Aorta (tissue), 5 donors: ENCODE measurements at places on chromosomes 13 and 19. TPM values are rescaled to one million over a fixed set of nuclear protein-coding genes. Genes with fewer than 3 reads are reported as not detected.

DNA sequence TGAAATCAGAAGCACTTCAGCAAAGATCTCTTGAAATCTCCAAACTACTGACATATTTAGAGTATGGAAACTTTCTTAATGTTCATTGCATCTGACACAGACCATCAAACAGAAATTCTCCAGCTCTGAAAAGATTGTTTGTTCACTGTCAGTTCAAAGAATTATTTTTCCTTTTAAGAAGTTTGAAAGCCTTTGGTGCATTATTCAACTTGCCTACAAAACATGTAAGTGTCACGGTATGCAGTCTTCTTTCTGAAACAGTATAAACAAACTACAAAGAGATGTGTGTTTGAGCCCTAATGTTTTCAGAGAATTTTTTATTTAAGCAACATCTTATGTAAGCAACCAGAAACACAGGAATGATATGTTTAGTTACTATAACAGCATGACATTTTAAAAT, 125.4 kb downstream of the FGF14 start:
- DNase-seq = no peak
- H3K4me1 ChIP-seq = peaks cover 2% of the 10 kb centered on the region
- no peak overlapping the region for H3K4me3 ChIP-seq
- no peak overlapping the region for H3K27ac ChIP-seq
- H3K27me3 ChIP-seq = no peaks in the 10 kb centered on the region
- no peaks in the 10 kb centered on the region for H3K36me3 ChIP-seq

DNA sequence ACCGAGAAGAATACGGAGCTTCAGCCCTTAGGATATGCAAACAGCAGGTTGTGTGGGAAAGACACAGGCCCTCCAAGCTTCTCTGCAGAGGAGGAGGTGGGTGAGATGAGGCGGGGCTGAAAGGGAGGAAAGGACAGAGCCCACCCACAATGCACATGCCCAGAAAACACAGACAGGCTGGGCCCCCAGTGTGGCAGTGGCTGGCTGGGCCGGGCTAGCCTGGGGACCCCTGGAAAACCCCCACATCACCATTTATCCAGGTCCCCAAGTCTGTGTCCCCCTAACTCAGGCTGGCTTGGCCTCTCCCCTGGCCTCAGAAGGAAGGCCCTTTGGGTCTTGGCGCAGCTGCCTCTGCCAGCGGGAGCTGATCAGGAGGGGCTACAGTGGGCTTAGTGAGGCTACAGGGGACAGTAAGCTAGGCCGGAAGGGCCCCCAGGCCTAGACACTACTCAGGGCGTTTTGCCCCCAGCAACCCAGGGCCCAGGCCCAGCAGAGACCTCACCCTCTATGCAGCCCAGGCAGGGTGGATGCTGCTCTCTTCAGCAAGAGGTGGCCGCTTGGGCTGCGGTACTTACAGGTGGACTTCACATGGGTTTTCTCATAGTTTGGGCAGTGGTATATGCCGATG, 119.5 kb downstream of the TUBA3C start:
- peak; percentile 48 for DNase-seq
- H3K27me3 ChIP-seq = no peaks in the 10 kb centered on the region
- no peak overlapping the region for H3K27ac ChIP-seq
- H3K36me3 ChIP-seq = no peaks in the 10 kb centered on the region
- no peak overlapping the region for H3K4me3 ChIP-seq
- H3K4me1 ChIP-seq = no peaks in the 10 kb centered on the region

DNA sequence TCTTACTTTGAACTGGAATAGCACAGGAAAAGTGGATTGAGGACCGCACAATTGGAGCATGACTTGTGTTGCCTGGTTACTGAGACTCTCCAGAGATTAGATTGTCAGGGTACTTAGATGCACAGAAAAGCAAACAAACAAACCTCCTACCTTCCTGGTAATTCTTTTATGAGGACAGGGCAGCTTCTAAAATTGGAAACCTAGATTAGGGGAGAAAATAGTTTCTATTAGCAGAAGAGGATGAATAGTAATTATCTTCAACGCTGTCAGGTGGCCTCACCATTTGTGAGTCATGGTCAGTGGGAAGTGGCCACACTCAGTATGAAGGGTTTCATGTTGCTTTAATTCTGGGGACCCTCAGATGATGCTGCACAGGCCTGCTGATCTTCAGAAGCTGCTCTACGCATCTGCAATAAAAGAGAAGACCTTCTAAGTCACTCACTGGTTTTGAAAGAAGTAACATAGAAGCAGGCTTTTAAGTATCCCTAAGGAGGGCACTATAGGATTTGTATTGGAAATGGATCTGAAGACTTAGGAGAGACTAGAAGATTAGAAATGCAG, 106.8 kb downstream of the LACC1 start:
- no peaks in the 10 kb centered on the region for H3K4me1 ChIP-seq
- no peak for DNase-seq
- no peaks in the 10 kb centered on the region for H3K27me3 ChIP-seq
- no peak overlapping the region for H3K4me3 ChIP-seq

DNA sequence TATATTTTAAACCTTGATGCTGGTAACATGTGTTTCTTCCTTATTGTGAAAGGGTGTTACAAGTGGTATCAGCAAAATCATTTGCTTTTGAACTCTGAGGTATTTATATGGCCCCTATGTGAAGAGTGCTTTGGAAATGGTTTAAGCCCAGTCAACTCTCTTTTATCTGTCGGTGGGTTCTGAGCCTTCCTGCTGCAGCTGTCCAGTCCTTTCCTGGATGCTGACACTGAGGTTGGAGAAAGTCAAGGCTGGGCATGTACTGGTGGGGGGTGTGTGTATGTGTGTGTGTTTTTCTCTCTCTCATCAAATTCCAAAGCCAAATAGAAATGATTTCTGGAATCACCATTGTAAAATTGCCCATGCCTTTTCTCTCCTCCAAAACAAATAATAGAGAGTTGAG, 221.2 kb downstream of the LMO7 start:
- DNase-seq = no peak
- no peak overlapping the region for H3K4me3 ChIP-seq
- no peaks in the 10 kb centered on the region for H3K27me3 ChIP-seq
- H3K36me3 ChIP-seq = peaks cover 9% of the 10 kb centered on the region
- no peaks in the 10 kb centered on the region for H3K4me1 ChIP-seq

- H3K4me3 ChIP-seq = no peak overlapping the region
- H3K27ac ChIP-seq = no peak overlapping the region
- H3K36me3 ChIP-seq = no peaks in the 10 kb centered on the region
Measured at GRCh38 chr13:84609716-84610115, 727.4 kb upstream of the SLITRK1 start.

DNA sequence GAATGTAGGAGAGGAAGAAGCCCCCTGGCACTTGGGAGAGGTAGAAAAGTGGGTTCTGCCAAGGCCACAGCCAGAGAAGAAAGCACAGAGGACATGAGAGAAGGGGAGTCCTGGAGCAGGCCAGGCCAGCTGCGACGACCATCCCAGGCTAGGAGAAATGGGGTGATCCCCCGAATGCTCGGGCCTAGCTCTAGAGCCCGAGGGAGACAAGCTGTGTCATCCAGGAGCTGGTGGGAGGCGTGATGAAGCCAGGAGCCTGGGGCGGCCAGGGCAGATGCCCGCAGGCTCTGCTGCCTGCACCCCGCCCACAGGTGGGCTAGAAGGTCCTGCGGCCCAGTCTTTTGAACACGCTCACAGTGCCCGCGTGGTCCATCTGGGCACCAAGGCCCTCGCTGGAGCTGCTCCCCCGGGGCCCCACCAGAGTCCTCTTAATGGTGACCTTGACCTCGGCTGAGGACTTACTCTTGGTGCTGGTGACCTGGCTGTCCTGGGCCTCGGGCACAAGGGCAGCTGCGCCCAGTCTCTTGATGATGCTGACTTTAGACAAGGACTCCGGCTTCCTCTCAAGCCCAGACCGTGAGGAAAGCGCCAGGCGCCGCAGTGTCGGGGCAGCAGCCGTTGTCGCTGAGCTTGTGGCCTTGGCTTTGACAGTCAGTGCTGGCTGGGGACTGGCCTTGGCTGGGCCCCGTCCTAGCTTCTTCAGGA, 26.5 kb downstream of the C19orf47 start:
- H3K4me3 ChIP-seq = no peak overlapping the region
- no peaks in the 10 kb centered on the region for H3K27me3 ChIP-seq
- peaks cover 7% of the 10 kb centered on the region for H3K36me3 ChIP-seq
- H3K27ac ChIP-seq = no peak overlapping the region

DNA sequence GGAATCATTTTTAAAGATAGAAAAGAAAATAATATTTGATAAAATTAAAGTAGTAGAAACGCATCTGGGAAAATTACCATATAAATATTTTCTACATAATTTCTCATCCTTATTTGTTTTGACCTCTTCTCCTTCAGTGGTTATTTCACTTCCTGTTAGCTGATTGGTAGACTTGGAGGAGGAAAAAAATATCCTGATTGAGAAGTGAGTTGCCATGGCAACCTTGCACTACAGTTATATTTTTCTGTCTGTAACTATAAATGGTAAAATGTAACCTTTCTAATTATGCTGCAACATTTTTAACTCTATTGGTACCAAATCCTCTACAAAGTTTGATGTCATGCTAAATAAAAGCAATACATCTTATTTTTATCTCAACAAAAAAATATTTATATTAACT, 45.2 kb downstream of the SCEL start:
- DNase-seq = no peak
- H3K27ac ChIP-seq = no peak overlapping the region

DNA sequence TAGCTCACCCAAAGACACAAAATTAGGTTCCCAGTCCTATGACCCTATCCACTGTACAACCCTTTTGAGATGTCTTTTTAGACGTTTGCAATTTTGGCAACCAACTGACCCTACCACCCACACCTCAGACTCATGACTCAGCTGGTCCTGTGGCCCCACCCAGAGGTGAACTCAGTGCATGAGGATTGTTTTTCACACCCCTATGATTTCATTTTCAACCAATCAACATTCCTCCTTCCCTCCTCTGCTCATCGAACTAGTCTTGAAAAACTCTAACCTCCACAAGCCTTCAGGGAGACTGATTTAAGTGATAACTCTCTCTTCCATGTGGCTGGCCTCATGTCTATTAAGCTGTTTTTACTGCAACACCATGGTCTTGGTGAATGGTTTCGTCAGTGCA, 350.7 kb downstream of the UQCRFS1 start:
- H3K4me3 ChIP-seq = no peak overlapping the region
- DNase-seq = no peak
- no peaks in the 10 kb centered on the region for H3K36me3 ChIP-seq
- no peaks in the 10 kb centered on the region for H3K27me3 ChIP-seq
- no peak overlapping the region for H3K27ac ChIP-seq

DNA sequence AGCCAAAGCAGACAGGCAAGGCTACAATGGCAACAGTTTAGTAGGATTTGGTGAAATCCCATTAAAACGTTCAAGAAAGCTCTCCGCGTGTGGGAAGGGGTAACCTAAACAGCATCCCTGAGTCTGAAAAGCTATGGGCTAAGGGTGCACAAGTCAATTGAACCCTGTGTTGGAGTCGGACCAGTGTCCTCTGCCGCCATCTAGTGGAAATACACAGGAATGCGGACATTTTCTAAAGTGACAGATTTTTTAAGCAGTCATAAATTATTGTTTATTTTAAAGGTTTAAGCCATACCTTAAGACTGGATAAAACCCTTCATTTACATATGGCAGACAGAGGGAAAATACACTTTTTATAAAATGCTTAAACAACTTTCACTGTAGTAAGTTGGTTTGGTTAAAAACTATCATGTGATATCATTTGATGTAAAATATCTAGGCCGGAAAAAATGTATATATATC, 26.5 kb upstream of the LSM14A start:
- no peaks in the 10 kb centered on the region for H3K27me3 ChIP-seq
- no peaks in the 10 kb centered on the region for H3K36me3 ChIP-seq
- no peak overlapping the region for H3K27ac ChIP-seq
- DNase-seq = no peak
- no peaks in the 10 kb centered on the region for H3K4me1 ChIP-seq

DNA sequence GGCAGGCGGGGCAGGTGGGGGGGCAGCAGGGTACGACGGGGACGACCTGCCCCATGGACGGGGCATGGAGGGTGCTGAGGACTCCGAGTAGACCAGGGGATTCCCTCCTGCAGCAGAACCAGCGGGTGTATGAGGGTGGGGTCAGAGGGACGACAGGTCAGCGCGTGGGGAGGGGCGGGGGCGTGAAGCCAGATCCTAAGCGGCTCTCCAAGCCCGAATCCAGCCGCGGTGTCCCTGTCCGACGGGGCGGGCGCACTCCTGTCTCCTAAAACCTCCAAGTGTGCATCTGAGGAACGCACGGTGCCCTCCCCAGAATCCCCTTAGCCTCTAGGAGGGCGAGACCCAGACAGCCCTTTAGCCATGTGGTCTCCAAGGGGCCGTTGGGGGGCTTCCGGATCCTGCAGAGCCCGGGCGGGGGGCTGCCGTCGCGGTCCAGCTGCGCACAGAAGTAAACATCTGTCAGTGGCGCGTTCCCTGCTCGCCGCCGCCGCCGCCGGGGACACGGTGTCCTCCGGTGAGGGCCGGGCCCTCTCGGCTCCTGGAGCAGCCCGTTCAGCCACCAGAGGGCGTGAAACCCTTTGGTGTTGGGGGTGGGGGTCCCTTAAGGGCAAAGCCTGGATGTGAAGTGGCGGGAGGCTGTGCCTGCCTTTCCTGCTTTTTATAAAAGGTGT, 730 bp downstream of the NRTN start:
- H3K27me3 ChIP-seq = no peaks in the 10 kb centered on the region
- no peak overlapping the region for H3K27ac ChIP-seq

DNA sequence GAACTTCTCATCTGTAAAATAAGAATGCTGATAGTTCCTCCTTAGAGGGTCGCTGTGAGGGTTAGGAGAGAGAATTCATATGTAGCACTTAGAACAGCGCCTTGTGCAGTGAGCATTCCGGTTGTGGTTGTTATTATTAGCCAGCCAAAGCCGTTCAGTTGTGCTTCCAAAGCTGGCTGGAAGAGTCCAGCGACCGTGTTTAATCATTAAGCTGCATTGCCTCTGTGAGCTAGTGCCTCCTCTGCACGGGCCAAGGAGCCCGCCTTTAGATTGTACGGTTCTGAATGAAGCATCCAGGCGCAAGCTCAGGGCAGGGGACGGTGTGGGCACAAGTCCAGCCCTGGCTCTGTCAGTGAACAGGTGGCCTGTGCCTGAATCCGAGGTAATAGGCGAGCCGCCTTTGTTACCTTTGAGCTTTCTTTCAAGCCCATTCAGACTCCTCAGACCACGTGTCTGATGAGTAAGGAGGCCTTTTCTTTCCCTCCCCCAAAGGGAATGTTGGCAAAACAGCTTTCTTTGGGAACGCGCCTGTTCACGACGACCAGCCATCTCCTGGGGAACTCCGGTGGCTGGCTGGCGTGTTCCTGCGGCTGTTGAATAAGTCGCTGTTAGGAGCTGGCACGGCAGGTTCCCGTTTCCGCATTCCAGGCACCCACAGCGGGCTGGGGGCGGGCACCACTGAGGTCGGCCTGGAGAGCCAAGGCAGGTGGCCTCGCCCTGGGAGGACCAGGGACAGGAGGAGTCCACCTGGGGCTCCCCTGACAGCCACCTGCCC, 25.1 kb downstream of the SIPA1L3 start:
- no peaks in the 10 kb centered on the region for H3K27me3 ChIP-seq
- no peaks in the 10 kb centered on the region for H3K4me1 ChIP-seq
- no peaks in the 10 kb centered on the region for H3K36me3 ChIP-seq
- no peak overlapping the region for H3K27ac ChIP-seq

Gene ADGRE3
- 0.63 TPM for total RNA-seq

Gene C19orf18
- 1.0 TPM for total RNA-seq

Gene ZNF426
- 22.2 TPM for total RNA-seq

Gene GRIK5
- total RNA-seq = 24.5 TPM

Gene PGPEP1
- 41.5 TPM for total RNA-seq

Gene C19orf38
- 1.5 TPM for total RNA-seq
